Prostate gland (tissue), 2 donors: ENCODE measurements at places on chromosomes 6 and 20. TPM values are rescaled to one million over a fixed set of nuclear protein-coding genes. Genes with fewer than 3 reads are reported as not detected.

LINC00237 gene
- total RNA-seq: not detected

PTK6 gene
- total RNA-seq: 0.77 TPM

RGS17 gene
- 1.6 TPM for total RNA-seq

ZNF165 gene
- 1.3 TPM for total RNA-seq

CD93 gene
- 31.1 TPM for total RNA-seq

KHDC1 gene
- total RNA-seq: 4.1 TPM

DLL1 gene
- total RNA-seq: 40.4 TPM

DNA sequence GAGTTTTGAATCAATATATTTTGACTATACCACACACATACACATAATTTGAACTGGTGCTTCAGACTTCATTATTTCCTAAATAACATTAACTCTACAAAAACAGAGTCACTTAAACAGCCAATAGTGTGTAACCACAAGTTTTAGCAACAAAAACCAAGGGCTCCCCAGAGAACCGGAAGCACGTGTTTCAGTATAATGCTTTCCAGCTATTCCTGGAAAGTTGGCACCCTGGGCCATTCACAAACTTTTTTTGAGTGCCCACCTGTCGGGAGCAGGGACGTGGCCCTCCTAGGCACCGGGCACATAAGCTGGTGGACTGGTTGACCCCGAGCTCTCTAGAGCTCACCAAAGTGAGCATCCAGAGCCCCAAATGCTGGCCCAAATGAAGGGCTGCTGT lies 1.9 kb upstream of the SLC35D3 start:
- no peaks in the 10 kb centered on the region for H3K36me3 ChIP-seq
- H3K27ac ChIP-seq: no peak overlapping the region
- H3K4me1 ChIP-seq: peaks cover 11% of the 10 kb centered on the region

DNA sequence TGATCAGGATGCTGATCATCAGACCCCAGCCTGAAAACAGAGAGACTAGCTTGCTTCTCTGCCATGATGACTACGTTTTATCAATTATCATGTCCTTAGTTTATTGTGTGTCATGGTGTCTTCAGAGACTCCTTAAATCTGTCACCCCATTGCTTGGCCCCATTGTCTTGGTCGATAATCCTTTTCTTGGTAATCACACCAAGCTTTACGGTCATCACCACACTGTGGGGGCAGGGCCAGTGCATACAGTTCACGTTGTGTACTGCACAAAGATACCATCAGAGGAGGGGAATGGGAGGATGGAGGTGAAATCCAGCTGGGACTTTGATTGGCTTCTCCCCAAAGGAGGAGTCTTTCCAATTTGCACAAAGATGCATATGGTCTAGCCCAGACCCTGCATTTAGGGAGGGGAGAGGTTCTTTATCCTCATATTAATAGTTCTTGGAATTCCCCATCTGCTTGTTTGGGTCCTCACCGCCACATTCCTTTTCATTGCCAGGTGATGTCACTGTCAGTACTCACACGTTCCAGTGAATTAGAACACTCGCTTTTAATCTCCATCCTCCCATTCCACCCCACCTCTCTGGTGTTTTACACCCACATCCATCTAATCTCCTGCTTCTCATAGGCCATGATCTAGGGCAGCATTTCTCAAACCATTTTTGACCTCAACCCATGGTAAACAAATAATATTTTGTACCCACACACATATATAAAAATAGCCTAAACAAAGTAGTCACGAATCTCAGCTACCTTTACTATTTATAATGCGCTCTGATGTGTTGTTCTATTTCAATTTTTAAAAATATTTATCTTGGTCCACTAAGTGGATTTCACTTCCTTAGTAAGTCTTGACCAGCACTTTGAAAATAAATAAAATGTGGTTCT lies 5.7 kb downstream of the ETV7 start:
- no peaks in the 10 kb centered on the region for H3K4me1 ChIP-seq
- no peaks in the 10 kb centered on the region for H3K27me3 ChIP-seq
- H3K36me3 ChIP-seq: no peaks in the 10 kb centered on the region

DNA sequence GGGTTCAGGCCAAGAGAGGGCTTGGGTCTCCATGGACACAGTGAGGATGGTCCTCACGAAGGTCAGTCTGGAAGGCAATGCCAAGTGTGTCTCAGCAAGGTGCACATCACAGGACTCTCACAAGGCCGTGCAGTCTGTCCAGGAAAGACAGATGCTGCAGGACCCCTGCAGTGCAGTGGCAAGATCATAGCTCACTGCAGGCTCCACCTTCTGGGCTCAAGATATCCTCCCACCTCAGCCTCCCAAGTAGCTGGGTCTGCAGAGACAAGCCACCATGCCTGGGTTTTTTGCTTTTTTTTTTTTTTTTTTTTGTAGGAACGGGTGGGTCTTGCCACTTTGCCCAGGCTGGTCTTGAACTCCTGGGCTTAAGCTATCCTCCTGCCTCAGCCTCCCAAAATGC lies 26.4 kb downstream of the ZMYND8 start:
- peak overlapping the region; percentile 59 for H3K27ac ChIP-seq
- no peak for DNase-seq
- H3K36me3 ChIP-seq: no peaks in the 10 kb centered on the region
- no peaks in the 10 kb centered on the region for H3K4me1 ChIP-seq
- no peak overlapping the region for H3K4me3 ChIP-seq
- H3K27me3 ChIP-seq: no peaks in the 10 kb centered on the region

- no peak overlapping the region for H3K27ac ChIP-seq
- DNase-seq: no peak
- H3K36me3 ChIP-seq: no peaks in the 10 kb centered on the region
- H3K4me1 ChIP-seq: no peaks in the 10 kb centered on the region
- no peak overlapping the region for H3K4me3 ChIP-seq
Measured at GRCh38 chr6:72519871-72520270, 102.0 kb upstream of the KCNQ5 start.

DNA sequence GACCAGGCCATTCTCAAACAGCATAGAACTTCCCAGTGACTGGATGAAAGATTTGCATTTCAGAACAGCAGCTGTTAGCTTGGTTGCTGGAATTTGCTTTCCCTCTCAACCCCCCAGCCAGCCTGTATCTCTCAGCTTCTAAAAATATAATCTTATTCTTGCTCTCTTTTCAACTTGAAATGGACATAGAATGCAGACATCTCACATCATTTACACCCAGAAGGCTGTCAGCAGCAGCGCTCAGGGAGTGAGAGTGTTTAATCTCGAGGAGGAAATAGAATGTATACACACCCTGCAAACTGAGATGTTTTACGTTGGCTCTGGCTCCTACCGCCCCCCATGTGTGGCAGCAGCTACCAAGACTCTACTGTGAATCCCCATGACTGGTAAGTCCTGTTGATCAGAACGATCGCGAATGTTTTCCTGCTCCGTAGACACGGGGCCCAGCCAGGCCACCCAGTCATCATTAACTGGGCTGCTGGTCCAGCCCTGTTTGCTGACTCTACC lies 163.4 kb upstream of the SLC24A3 start:
- no peaks in the 10 kb centered on the region for H3K36me3 ChIP-seq
- DNase-seq: no peak
- no peaks in the 10 kb centered on the region for H3K27me3 ChIP-seq

- H3K4me1 ChIP-seq: no peaks in the 10 kb centered on the region
- no peaks in the 10 kb centered on the region for H3K27me3 ChIP-seq
- no peak overlapping the region for H3K27ac ChIP-seq
- no peak overlapping the region for H3K4me3 ChIP-seq
- H3K36me3 ChIP-seq: no peaks in the 10 kb centered on the region
Measured at GRCh38 chr6:149261364-149262040, 56.0 kb upstream of the TAB2 start.

GRCh38 chr6:138975815-138976214 lies 12.2 kb downstream of the REPS1 start:
- no peak for DNase-seq
- no peaks in the 10 kb centered on the region for H3K4me1 ChIP-seq
- H3K4me3 ChIP-seq: no peak overlapping the region
- no peaks in the 10 kb centered on the region for H3K36me3 ChIP-seq
- H3K27me3 ChIP-seq: no peaks in the 10 kb centered on the region
